Stimulated activated CD8-positive, alpha-beta memory T cell treated with anti-CD3 and anti-CD28 coated beads, Interleukin-12 subunit alpha, Interleukin-12 subunit beta, amount 100 ng/mL, for 1 hour (primary cell): ENCODE measurements at places on chromosomes 16 and 17.

DNA sequence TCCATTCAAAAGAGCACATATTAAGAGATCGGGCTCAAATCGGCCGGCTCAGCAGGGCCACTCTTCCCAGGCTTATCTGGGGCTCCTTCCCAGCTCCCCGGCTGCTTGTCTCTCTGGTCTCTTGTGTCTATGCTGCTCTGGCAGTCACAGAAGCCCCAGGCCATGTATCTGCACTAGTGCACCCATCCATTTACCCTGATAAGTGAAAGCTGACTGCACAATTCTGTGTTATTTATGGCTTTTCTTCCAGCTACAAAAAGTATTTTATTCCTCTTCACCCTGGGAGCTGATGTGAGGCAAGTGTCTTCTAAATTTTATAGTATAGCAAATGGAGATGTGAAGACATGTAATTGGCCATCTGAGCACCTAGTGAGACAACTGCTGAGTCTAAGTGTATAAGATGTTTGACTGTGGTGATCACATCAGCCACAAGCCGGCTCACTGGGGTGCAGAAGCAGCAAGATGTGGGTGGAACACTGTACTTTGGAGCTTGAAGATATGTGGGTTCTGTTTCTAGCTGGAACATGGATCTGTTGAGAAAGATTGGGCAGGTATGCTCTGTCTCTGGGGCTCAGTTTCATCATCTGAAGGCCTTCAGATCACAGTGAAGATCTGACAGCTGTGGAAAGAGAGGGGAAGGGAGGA lies 78.1 kb upstream of the MPHOSPH6 start:
- no peak for DNase-seq

- no peak for DNase-seq
Observed at GRCh38 chr17:19304209-19304608, 58.3 kb downstream of the B9D1 start.

GRCh38 chr16:80519189-80519588 lies 21.6 kb upstream of the DYNLRB2 start:
- DNase-seq: no peak

- DNase-seq: no peak
Observed at GRCh38 chr16:85582229-85582991, 30.7 kb upstream of the GSE1 start.

DNA sequence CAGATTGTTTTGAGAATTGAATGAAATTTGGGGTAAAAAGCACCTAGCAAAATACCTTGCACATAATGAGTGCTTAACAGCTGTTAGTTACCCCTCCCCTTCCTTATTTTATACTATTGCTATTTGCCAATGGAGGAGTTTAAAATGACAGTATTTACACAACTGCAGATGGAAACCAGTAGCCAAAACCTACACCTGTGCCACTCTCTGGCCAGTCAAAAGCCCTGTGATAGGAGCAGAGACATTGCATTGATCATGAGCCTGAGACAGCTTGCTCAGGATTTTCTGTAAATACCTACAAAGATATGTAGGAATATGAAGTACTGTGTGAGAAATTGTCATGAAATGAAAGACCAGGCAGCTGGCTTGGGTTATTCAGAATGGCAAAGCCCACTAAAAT lies 115.3 kb upstream of the HLF start:
- no peak for DNase-seq

DNA sequence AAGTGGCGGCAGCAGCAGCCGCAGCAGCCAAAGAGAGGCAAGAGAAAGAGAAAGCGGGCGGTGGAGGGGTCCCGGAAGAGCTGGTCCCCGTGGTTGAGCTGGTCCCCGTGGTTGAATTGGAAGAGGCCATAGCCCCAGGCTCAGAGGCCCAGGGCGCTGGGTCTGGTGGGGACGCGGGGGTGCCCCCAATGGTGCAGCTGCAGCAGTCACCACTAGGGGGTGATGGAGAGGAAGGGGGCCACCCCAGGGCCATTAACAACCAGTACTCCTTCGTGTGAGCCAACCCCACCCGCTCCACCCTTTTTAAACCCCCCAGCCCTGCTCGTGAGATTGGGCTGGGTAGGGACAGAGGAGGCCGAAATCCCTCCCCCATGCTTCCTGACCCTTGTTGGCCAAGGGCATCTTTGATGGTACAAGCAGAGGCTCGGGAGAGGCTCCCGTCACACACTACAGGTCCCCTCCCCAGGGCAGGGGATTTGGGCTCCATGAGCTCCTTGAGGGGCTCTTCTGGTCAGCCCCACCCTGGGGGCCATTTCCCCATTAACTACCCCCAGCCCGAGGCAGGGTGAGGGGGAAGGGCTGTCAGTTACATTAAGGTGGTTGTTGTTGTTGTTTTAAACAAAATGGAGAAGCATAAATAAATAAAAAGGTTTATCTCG lies 4.6 kb upstream of the ATP2A1 start:
- DNase-seq: peak; percentile 30

- no peak for DNase-seq
Observed at GRCh38 chr17:40112718-40113109, 9.1 kb upstream of the MSL1 start.

DNA sequence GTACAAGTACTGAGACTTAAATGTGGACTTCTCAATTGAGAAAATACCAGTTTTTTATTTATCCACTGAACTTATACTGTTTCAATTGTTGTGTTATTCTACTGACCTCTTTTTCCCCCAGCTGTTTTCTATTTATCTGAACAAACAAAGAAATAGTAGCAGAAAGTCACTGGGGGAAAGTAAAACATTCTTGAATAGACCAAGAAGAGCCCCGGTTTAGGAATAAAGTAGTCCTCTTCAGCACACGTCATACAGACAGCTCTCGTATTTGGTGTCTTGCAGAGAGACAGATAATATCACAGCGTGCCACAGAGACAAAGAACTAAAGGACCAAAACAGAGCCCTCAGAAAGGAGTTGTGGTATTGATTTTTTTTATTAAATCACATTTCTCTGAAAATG lies 1159.1 kb upstream of the CDH8 start:
- no peak for DNase-seq

DNA sequence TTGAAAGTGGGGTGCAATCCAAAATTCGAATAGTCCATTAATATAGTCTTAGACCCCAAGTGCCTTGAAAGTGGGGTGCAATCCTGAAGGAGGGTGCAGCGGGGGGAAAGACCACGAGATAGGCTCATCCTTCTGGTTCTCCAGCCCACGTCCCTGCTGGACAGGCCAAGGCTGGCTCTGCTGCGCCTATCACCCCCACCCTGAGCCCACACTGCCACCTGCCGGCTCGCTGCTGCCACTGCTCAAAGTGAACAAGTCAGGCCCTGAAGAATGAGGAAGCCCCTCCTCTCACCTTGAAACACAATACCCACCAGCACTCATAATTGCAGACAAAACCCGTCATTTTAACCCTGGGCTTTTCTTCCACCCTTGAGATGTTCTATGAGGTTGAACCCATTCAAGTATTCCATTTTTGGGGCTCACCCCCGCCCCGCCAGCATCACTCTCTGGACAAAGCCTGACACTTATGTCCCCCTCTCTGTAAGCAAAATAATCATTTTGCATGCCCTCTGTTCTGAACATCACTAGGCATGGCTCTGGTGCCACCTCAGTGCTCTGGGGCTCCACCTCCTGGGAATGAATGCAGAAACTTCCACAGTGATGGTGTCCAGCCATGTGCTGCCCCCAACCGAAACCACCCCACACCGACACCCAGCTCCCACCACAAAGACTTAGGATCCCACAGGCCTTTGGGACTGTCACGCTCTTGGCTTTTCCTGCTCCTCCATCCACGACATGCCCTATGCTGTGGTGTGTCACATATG lies 56.8 kb downstream of the BEAN1 start:
- peak; percentile 58 for DNase-seq

DNA sequence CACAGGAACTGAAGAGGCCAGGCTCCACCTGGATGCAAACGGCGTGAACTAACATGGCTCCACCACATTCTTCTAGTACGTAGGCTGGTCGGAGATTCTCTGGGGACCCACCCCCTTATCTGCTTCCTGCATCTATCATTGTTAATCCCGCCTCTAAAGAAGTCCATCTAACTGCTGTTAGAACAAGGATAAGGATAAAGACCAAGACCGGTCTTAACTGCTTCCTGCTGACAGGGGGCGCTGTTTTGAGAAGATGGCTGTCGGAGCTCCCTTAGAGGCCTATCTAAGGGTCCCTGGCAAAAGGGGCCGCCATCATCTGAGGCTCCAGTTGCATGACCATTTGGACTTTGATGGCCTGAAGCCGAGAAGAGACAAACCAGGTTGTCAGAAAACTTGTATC lies 25.8 kb upstream of the TNFSF12 start:
- peak; percentile 33 for DNase-seq

- DNase-seq: no peak
Observed at GRCh38 chr16:56999409-57000270, 10.3 kb downstream of the NLRC5 start.

- no peak for DNase-seq
Observed at GRCh38 chr17:9937241-9937761, 32.2 kb upstream of the RCVRN start.

GRCh38 chr16:87421003-87421912 lies 29.1 kb downstream of the MAP1LC3B start:
- DNase-seq: no peak

DNA sequence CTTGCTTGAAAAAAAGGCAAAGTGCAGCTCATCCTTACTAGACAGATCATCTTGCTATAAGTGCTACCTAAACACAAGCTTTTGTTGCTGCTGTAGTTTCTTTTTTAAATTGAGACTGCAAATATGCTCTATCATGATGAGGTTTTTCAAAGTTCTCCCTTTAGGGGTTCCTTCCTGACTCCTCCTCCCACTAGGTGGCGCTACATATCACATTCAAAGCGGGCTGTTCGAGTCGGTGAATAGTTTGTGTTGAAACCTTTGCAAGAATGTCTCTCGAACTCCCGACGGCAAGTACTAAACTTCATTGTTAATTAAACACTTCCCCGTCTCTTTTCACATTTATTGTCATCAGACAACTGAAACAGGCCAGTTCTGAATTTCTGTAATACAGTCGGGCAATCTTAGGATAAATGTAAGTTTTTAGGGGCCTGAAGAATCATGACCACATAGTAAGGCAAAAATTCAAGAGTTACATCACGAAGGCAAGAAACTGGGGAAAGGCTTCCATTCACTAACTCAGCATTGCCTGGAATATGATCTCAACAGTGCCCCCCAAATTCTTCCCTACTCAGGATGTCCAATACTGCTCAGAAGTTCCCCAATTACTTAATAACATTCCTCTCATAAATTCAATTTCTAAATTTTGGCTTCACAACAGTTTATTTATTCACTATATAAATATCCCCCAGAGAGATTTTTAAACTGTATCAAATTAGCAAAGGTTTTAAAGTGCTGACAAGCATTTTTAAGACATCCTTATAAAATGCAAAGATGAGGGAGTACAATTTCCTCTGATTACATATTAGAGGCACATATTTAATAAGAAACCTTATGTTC lies 6.7 kb downstream of the HS3ST3A1 start:
- peak; percentile 82 for DNase-seq

- DNase-seq: no peak
Observed at GRCh38 chr16:28863929-28864793, 518 bp downstream of the SH2B1 start.

- no peak for DNase-seq
Observed at GRCh38 chr17:45092911-45093430, 31.9 kb downstream of the NMT1 start.

GRCh38 chr16:77912617-77913016 lies 109.7 kb upstream of the CLEC3A start:
- DNase-seq: no peak

- DNase-seq: no peak
Observed at GRCh38 chr17:74713171-74713755, 540 bp upstream of the CD300LF start.

DNA sequence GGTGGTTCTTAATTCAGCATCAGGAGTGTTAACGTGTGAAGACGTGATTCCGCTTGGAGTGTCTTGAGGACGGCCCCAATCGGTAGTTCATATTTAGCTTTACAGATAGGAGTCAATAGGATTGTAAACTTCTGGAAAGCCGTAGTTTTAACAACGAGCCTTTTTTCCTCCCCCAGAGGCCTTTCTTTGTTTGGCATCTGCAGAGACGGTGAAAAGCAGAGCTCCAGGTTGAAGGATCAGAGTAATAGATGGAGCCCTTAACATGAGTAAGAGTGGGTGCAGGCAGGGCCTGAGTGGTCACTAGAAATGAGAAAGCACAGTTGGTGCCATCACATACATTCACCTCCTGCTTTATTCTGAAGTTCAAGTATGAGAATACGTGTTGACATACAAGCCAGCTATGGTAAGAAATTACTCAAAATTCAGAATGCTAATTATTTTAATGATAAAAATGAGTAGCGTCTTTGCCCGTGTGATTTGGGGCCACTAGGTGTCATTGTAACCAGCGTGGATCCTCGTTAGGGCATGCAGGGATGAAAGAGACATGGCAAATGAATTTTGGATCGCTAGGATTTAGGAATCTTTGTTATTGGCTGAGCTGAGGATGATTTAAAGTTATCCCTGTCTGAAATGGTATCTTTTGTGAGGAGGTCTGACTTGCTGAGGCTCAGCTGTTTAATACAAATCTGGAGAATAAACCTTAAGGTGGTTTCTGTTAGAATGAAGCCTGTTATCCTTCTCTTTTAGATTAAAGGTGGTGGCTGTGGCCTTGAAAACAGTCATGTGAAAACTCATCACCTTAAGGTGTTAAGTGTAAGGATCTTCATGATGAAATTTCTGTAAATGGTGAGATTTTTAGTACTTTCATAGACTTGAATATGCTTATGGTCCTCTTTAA lies 18.6 kb downstream of the PRCD start:
- no peak for DNase-seq

DNA sequence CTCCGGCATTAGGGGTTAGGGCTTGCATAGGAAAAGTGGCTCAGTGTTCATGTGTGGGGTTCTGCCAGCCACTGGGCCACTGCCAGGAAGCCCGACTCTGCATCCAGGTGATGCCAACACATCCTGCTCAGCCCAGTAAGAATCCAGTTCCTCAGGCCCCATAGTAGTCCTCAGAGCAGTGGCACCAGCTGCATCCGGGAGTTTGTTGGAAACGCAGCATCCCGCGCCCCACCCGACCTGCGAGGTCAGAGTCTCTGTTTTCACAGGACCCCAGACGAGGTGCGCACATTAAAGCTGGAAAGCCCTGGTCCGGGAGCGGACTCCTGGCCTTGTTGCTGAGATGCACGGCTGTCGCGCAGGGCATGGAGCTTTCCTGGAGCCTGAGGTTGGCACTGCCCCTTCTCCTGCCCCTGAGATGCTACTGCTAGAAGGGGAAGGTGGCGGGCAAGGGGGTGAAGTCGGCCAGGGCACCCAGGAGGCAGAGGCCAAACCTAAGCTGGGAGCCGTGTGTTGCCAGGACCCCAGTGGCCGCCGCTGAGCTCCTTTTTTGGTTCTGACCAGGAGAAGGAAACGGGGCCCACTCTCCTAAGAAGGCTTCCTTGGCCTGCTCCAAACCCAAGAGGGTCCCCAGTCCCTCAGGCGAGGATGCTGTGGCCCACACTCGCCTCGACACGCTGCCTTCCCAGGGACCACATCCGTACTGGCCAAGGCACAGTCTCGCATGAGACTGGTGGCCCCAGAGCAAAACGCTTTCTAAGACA lies 44.4 kb downstream of the NOS2 start:
- no peak for DNase-seq

DNA sequence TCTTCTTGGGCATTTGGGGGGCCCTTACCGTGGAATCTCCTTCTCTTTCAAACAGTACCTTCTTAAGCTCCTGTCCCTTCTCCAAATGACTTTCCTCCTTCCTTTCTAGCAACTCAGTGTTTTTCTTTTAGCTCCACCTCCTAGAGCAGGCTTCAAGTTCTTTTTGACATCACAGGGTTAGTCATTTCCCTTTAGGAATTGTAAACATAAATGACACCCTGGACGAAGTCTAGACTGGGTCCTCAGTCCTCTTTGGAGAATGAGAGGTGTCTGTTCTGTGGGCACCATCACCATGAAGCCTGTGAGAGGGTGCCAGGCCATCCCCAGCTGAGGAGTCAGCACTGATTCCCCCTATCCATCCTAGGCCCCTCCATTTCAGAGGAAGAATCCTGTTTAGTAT lies 94.7 kb downstream of the SALL1 start:
- no peak for DNase-seq

- no peak for DNase-seq
Observed at GRCh38 chr17:41326173-41327145, 10.9 kb upstream of the KRTAP17-1 start.
